AG10803 (cell line): ENCODE measurements at places on chromosomes 6 and 20.

DNA sequence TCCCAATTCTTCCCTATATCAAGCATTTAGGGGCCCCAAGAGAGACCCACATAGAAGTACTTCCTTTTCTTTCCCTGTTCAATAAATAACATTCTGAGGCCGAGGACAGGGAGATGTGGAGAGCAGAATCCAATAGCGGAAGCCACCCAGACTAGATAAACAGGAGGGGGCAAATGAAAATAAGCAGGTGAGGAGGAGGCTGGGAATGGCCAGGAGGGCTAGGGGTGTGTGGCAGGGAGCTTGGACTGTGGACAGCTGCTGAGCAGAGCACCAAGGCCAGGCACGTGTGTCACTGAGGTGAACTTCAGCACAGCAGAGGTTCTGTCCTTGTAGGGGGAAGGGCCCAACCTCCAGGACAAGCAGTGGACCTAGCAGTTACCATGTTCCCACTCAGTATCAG, 339.2 kb downstream of the FOXA2 start:
- DNase-seq, result no peak

- peak; percentile 56 for DNase-seq
Measured at GRCh38 chr6:112470376-112470775, 123.2 kb downstream of the RFPL4B start.

GRCh38 chr6:116369964-116370759, 585 bp upstream of the DSE start:
- no peak for DNase-seq

GRCh38 chr20:21522481-21523280, 8.8 kb upstream of the NKX2-2 start:
- DNase-seq, result no peak

- peak; percentile 11 for DNase-seq
Measured at GRCh38 chr6:119443993-119444641, 94.6 kb upstream of the MAN1A1 start.

- no peak for DNase-seq
Measured at GRCh38 chr6:126945150-126945685, 173.3 kb upstream of the RSPO3 start.

GRCh38 chr6:128446497-128446896, 73.9 kb downstream of the PTPRK start:
- no peak for DNase-seq

GRCh38 chr6:156169371-156169770, 607.8 kb upstream of the ARID1B start:
- DNase-seq, result no peak

DNA sequence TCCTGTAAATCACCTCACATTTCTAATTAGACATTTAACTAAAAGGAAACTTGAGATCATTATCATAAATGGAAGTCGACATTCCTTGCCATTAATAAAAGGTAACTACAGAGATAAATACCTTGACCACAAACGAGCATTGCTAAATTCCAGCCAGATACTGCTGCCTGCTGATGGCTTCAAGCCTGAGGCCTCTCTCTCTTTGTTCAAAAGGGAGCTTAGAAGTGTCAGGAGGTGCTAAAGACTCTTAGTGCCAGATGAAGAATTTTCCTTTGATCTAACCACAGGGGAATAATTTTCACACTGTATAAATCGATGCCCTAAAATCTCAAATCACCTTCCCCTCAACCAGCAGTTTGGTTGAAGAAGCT, 248.2 kb upstream of the PMEPA1 start:
- DNase-seq, result no peak
